ENCODE measurements at places on chromosomes 5 and 9.

DNA sequence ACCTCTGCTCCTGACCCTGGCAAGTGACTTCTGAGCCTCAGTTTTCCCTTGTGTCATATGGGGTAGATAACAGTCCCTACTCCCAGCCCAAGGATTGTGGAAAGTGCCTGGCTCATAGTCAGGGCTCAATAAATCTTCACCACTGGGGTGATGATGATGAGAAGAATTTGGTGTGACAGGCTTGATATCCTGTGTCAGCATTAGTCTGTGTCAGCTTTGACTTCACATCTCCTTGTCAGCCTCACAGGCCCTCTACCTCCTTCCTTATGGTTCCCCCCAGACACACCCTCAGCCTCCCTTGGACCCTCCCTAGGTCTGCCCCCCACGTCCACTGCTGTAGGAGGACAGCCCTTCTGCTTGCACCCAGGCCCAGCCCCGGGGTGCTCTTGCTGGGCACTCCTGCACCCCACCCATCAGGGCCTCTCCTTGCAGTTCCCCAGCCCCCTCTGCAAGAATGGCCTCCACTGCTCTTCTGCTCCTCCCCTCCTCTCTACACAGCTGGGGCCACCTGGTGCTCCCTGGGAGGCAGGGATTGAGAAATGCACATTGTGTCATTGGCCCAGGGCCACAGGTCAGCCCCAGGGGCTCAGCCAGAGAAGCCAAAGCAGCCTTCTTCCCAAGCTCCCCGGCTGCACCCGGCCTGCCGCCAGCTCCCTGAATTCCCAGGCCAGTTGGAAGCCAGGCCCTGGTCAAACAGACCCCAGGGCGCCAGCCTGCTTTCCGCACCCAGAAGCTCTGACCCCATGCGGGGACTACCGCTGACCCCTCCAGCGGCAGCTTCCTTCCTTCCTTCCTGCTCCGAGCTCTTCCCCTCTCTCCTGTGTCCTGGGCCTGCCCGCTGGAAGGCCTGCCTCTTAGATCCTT, 7.7 kb downstream of the FGFR4 start:
- no peak for DNase-seq

DNA sequence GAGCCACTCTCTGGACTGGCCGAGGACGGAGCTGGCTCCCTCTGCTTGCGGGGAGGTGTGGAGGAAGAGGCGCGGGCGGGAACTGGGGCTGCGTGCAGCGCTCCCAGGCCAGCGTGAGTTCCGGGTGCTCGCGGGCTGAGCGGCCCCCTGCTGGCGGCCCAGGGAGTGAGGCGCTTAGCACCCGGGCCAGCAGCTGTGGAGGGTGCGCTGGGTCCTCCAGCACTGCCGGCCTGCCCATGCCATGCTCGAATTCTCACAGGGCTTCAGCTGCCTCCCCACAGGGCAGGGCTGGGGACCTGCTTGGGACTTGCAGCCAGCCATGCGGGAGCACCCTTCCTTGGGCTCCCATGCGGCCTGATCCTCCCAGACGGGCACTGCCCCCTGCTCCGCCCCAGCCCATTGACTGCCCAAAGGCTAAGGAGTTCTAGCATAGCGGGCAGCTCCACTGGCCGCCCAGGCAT, 416.9 kb downstream of the MRPS30 start:
- no peak for DNase-seq

GRCh38 chr5:157478726-157479125, 18.7 kb downstream of the NIPAL4 start:
- no peak for DNase-seq

GRCh38 chr9:121609822-121610637, 41.4 kb upstream of the DAB2IP start:
- DNase-seq = no peak

DNA sequence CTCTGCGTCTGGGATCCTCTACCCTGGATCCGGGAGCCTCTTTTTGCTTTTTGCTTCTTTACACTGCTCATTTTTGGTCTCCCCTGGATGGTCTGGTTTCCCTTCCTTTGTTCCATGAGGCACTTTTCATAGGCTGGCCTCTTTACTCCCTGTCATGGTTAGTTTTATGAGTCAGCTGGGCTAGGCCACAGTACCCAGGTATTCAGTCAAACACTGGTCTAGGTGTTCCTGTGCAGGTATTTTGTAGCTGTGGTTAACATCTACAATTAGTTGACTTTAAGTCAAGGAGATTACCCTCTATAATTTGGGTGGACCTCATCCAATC, 17.5 kb downstream of the ANKRD33B start:
- DNase-seq = no peak

DNA sequence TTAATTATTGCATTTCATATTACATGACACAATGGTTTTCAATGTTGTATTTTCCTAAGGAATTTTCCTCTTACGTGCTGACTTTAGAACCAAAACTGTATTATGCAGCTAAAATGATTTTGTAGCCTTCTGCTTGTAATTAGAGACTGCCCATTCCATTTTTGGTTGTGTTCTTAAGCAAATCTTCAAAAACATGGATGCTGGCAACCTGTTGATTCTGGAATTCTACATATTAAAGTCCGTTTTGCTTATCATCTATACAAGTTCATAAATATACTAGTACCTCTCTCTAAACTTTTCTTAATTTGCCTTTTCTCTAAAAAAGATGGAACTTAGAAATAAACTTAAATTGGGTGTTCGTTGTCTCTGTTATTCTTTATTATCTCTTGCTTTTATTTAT, 88.3 kb downstream of the NR3C1 start:
- DNase-seq = no peak

- DNase-seq = no peak
Observed at GRCh38 chr9:114888607-114889006, 41.8 kb downstream of the TNFSF8 start.

DNA sequence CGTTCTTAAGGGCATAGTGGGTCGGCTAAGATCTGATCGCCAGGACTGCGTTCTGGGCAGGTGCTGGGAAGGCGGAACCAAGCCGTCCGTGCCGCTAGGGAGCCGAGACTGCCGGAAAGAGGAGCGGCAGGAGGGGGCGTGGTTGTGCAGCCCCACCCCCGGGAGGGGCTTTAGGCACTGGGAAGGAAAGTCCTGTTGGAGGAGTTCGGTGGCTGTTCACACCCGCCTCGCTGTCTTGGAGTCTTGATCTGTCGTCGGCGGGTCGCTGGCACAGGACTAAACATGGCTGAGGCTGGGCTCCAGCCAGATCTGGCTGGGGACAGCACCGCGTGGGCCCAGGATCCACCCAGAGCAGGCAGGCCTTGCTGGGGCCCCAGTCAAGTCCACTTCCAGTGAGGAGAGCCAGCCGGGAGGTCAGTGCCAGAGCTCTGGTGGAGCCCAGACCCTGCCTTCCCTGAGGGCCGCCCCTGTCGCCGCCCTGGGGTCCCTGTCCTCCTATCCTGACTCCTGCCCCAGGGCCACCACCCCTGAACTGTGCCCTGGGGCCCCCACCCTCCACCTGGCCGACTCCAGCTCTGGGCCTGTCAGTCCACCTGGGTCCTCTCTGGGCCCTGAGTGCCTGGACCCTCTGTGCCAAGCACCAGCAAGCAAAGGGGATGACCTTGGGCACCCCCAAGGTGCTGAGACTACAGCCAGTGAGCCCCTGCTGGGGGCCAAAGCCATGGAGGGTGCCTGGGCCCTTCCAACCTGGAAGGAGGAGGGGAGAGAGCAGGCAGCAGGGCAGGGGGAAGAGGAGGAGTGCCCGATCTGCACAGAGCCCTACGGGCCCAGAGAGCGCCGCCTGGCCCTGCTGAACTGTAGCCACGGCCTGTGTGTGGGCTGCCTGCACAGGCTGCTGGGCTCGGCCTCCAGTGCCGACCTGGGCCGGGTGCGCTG, 4.5 kb downstream of the RNF208 start:
- DNase-seq = no peak

GRCh38 chr9:80875947-80876346, 813.4 kb downstream of the TLE1 start:
- no peak for DNase-seq

DNA sequence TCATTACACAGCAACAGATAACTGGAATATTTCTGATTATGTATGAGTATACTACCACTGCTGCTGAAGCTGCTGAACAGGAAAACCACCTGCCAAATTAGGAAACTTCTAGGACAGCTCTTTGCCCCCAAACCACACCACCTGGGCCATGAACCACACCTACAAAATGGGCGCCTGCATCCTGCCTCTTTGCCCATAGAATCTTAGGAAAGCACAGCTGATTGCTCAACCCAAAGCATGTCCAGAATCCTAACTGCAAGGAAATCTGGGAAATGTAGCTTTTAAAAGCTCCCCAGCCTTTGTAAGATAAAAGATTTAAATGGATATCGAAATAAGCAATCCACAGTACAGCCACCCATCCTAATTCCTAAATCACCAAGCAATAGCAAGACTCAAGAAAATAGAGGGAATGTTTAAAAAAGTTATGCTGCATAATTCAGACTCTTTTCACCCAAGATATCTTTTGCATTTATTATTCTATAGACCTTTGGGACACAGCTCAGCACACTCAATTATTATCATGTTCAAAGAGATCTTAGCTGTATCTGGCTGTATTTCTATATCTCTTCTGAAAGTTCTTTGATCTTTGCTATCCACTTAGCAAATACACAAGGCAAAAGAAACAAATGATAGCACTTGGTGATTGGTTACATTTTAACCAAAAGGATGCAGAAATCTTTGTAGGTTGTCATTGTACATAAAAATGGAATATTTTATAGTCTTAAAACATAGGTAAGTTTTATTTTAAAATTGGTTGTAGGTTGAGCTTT, 6.8 kb upstream of the C9orf152 start:
- no peak for DNase-seq

- peak; percentile 59 for DNase-seq
Observed at GRCh38 chr5:8606231-8606630, 737.3 kb downstream of the MTRR start.

Measured in NCI-H748 treated with DMSO at 0.1 percent for 48 hours (cell line).